NCI-H2029 (cell line): ENCODE measurements at places on chromosomes 11 and 22.

GRCh38 chr22:25100948-25101347 is 98.7 kb upstream of the CRYBB3 start:
- DNase-seq, result no peak

GRCh38 chr11:79467761-79468160 is 26.9 kb upstream of the TENM4 start:
- no peak for DNase-seq

- DNase-seq, result no peak
Measured at GRCh38 chr11:61293867-61294716, 1.0 kb downstream of the VWCE start.

GRCh38 chr11:6468712-6469495 is 4.8 kb downstream of the TRIM3 start:
- peak; percentile 94 for DNase-seq

DNA sequence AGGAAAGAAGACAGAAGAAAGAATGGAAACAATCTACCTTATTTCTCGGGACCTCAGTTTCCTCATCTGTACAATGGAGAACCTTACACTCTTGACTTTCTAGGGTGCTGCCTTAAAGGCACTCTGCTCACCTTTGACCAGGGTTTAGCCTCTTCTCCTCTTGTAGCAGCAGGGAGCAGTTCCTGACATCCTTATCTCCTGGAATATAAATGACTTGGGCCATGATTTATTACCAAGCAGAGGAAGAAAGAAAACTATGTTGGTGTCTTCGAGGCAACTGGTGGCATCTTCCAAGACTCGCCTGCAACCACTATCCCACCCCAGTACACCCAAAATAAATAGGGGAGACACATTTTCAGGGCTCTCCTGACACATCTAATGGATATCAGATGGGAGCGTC is 314.2 kb downstream of the BUD13 start:
- DNase-seq, result no peak

GRCh38 chr22:49838771-49839717 is 11.4 kb upstream of the BRD1 start:
- no peak for DNase-seq

DNA sequence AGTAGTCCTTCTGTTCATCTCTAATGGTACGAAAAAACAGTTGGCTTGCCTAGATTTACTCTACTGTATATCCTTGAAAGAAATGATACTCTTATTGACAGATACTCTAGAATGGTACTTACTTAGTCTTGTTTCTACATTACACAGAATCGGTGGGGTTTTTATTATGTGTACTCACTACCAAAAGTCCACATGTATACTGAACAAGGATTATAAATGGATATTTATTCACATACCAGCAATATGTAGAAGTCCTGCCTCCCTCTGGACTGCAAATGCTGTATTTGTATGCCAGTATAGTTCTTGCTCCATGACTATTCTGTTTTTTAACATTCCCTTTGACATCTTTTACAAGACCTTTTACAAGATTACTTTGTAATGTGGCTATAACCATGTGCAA is 13.9 kb downstream of the PCF11 start:
- no peak for DNase-seq

GRCh38 chr11:113528982-113529381 is 53.8 kb upstream of the DRD2 start:
- DNase-seq, result no peak

GRCh38 chr11:102957953-102958352 is 2.4 kb upstream of the MMP13 start:
- no peak for DNase-seq

- DNase-seq, result no peak
Measured at GRCh38 chr11:86013713-86014112, 55.2 kb downstream of the PICALM start.

DNA sequence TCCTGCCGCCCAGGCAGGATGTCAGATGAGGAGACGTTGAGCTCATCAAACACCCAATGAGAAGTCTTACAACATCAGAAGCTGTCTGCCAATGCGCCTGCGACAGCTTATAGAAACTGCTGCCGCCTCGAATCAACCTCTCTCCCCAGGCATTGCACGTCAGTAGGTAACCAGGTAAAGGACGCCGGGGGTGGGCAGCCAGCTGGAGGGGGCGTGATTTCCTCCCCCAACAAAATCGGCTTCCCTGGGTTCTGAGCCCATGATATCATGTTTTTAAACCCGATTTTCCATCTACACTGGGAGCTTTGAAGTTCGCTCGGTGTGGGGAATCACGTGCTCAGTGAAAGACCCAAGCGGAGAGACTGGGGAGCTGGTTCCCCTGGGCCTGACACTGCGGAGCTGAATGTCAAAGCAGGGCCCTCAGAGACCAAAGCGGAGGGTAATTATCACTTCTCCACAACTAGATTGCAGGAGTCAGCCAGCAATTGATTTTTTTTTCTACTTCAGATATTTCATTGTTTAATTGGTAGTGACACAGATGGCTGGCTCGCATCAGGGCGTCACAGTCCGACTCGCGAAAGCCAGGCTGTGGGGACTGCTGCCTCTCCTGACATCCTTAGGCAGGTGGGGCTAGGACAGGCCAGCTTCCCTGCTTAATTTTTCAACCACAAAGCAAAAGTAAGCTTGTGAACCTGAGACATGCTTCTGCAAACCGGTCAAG is 15.4 kb downstream of the FAM83F start:
- DNase-seq, result peak; percentile 35

GRCh38 chr22:30408388-30409102 is 11.7 kb downstream of the SEC14L2 start:
- no peak for DNase-seq

GRCh38 chr11:102546427-102546826 is 15.9 kb upstream of the MMP7 start:
- no peak for DNase-seq

- peak; percentile 89 for DNase-seq
Measured at GRCh38 chr11:75328426-75329277, 22.8 kb downstream of the ARRB1 start.

DNA sequence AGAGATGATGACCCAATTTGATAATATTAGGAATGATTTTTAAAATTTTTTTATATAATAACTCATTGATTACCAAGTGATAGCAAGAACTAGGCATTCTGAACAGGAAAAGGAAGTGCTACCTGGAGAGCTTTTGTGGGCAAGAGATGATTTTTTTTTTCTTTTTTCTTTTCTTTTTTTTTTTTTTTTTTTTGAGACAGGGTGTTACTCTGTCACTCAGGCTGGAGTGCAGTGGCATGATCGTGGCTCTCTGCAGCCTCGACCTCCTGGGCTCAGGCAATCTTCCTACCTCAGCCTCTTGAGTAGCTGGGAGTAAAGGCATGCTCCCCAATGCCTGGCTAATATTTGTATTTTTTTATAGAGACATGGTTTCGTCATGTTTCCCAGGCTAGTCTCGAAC is 40.4 kb downstream of the TNRC6B start:
- DNase-seq, result no peak

DNA sequence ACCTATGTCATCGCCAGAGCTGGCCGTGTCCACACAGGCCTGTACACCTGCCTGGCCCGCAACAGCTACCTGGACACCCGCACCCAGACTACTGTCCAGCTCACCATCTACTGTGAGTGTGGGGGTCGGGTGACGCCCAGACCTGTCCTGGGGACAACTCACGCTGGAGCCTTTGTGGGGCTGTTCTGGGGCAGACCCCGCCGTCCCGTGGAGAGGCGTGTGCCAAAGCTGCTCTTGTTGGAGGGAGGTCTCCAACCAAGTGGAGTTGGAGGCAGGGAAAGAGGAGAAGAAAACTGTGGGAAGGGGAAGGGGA is 4.3 kb downstream of the VSIG10L2 start:
- DNase-seq, result no peak

GRCh38 chr11:58318532-58318931 is 40.3 kb downstream of the OR5B17 start:
- DNase-seq, result no peak

DNA sequence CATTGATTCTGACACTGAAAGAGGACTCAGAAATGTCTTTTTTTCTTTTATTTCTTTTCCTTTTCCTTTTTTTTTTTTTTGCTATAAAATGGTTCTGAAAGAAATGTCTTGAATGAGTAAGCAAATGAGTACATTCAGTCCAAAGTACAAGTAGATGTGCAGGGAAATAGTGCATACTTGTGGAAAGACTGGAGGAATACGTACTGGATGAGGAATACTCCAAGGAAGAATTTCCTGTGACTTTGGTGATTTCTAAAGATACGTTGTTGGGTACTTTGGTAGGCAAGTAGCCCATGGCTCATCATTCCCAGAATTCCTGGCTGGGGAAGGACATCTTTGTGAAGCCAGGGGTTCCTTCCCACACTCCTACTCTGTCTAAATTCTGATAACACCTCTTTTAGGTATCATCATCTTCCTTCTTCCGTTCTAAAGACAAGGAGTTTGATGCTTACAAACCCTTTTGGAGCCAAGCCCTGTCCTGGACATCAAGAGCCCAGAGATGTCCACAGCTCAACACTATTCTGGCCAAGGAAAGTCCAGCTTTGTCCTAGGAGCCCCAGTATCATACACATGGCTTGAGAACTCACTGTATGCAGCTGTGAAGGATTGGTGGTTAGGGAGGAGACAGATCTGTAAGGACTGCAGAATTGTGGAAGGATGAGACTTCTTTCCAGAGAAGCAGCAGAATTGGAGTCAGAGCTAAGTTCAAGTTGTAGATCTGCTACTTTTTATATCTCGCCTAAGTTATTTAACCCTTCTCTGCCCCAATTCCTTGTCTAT is 4.8 kb upstream of the NUP98 start:
- DNase-seq, result no peak

DNA sequence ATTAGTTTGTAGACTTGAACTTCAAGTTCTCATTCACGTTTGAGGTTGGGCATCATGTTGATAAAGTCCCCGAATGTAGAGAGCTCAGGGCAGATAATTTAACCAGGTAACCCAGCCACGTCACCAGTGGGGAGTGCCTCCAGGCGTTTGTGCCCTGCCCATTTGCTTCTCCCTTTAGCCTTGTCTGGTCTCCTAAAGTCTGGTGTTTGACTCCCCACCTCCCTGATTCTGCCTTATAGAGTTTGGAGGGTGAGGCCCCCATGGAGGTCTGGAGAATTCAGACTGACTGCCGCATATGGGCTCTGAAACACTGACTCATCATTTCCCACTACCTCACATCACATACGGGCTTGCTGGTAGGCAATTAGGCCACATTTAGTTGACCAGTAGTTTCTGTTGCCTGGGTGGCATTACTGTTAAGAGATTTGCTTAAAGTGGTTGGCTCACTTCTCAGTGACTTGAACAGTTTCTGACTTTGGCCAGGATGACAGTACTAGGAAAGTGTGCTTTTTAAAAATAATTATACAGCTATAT is 99.3 kb upstream of the GAL start:
- DNase-seq, result no peak

- no peak for DNase-seq
Measured at GRCh38 chr11:921921-922678, 3.6 kb upstream of the AP2A2 start.

- DNase-seq, result no peak
Measured at GRCh38 chr22:25375683-25376082, 156.2 kb downstream of the CRYBB2 start.

GRCh38 chr11:60854847-60855725 is 664 bp downstream of the PTGDR2 start:
- DNase-seq, result no peak

- DNase-seq, result no peak
Measured at GRCh38 chr11:114083391-114084252, 24.1 kb downstream of the ZBTB16 start.

DNA sequence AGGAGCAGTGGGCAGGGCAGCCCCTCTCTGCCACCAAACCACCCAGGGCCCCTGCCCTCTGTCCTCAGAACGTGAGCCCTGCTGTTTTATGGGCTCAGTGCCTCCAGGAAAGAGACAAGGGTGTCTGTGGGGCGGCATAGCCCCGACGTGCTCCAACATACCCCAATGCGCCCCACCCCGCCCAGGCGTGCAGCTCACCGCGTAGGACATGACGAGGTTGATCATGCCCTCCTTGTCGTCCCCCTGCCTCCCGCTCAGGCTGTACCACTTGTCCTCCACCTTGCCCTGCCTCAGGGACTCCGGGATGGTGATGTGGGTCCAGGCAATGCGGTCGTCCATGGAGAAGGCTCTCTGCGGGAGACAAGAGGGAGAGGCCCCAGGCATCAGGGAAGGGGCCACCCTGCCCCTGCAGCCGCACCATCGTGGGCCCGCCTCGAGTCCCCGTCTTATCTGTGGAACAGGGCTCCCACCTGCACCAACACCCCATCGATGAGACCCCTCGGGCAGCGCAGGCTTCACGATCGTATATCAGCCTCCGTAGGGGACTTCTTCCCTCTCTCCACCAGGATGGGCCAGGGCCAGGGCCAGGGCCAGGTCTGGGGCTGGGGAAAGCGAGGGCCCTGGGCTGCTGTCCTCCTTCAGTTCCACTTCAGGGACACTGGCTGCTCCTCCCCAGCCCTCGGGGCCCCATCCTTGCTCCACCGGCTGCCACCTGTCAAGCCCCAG is 20.8 kb downstream of the TOLLIP start:
- no peak for DNase-seq

- peak; percentile 83 for DNase-seq
Measured at GRCh38 chr22:45863981-45864751, 112.8 kb downstream of the WNT7B start.

DNA sequence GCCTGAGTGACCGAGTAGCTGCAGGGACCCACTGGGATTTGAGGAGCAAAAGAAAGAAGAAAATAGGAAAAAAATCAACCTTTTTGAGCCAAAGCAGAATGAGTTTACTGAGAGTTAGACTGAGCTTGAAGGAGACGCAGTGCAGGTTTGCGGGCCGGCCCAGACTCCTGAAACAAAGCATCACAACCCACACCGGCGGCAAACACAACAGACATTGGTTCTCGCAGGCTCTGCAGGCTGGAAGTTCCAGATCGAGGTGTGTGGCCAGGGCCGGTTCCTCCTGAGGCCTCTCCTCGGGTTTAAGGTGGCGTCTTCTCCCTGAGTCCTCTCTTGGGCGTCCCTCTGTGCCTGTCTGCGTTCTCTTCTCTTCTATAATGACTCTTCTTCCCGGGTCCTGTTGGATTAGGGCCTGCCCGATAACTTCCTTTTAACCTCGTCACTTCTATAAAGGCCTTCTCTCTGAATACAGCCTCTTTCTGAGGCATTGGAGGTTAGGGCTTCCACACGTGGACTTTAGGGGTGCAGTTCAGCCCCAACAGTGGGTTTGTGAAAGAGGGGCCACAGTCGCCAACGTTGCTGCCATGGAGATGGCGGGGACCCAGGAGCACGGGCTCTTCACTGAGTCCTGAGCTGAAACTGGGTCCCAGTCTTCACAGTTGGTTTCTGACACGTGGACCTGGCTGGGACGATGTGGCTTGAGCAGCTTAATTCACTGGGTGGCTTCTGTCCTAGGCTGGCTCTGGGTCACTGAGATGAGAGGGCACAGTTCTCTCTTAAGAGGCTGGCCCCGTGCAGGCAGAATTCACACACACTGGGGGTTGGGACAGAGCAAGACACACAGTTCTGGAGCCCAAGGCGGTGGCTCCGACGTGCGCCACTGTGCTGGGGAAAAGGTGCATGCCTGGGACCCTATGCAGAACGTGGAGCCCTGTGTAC is 1047.7 kb downstream of the BRD1 start:
- no peak for DNase-seq
